EH (cell line): ENCODE measurements at places on chromosomes 12 and 14.

DNA sequence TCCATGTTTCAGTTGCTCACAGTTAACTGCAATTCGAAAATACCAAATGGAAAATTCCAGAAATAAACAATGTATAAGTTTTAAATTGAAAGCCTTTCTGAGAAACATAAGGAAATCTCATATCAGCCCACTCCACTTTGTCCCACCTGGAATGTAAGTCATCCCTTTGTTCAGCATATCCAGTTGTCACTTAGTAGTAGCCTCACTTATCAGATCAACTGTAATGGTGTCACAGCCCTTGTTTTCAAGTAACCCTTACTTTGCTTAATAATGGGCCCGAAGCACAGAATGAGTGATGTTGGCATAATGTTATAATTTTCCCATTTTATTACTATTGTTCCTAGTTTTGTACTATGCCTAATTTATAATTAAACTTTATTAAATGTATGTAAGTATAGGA is 646.8 kb downstream of the C12orf50 start:
- DNase-seq, result no peak

DNA sequence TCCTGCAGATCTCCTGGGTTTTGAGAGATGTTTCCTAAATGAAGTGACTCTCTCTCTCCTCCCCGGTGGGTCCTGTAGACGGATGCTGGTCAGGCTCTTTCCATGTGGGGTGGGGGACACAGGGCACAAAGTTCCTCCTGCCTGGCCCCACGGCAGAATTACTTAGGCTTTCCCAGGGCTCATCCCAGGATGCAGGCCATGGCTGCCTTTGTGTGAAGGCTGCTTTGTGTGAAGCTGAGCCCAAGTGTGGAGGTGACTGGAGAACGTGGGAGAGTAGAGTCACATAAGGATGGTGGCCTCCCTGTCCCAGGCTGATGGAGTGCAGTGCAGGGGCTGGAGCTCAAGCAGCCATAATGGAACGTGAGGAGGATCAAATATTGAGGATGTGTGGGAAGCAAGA is 200.2 kb downstream of the ADGRD1 start:
- no peak for DNase-seq

DNA sequence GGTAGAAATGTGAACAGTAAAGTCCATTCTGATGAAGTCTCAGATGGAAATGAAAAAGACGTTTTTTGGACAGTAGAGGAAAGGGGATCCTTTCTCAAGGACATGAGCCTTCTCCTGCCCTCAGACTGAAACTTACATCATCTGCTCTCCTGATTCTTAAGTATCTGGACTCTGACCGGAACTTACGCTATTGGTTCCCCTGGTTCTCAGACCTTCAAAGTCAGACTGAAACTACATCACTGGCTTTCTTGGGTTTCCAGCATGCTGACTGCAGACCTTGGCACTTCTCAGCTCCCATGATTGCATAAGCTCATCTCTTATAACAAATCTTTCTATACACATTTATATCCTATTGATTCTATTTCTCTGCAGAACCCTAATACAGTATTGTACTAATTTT is 291.0 kb downstream of the SNAPC1 start:
- no peak for DNase-seq

DNA sequence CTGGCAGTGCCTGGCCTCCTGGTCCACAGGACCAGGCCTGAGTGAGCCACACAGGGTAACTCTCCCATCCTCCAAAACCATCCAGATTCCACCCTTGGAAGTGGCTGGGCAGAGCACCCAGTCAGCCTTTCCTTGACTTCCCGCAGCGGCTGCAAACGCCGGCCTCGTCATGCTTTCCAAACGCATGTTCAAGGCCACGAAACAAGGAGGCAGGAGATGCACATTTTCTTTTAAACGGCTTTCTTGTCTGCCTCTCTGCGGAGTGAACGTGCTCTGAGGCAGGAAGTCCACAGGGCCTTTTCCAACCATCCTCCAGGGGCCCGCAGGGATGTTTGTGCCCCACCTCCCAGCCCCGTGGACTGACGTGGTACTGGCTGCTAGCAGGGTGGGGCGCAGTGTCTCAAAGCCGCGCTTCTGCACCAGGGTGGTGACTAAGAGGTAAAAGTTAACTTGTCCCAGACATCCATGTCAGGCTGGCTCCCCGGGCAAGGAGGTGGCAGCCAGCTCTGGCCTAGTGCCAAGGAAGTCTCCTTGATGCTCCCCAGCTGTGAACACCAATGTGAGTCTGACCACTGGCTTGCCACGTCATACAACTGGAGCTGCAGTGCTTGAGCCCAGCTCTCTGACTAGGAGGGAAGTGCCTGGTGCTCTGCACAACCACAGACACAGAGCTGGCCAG is 45.0 kb downstream of the KCNA5 start:
- peak; percentile 96 for DNase-seq

DNA sequence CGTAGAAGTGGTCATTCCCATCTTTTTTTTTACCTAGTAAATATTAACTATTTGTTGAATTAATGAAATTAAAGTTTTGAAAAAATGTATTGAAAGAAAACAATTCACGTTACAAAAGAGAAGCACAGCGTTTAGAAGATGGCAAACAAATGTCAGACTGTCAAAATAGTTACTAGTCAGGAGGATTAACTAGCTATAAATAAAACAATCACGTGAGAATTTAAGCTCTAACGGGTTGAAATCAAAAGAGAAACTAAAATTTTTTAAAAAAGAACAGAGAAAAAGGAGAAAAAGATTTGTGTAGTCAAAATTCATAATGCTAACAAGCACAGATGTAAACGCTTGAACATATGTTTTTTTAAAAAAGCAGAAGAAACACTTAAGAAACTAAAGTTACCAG is 26.4 kb downstream of the DDHD1 start:
- peak; percentile 15 for DNase-seq

GRCh38 chr12:6074427-6074826 is 50.0 kb downstream of the VWF start:
- DNase-seq, result no peak

DNA sequence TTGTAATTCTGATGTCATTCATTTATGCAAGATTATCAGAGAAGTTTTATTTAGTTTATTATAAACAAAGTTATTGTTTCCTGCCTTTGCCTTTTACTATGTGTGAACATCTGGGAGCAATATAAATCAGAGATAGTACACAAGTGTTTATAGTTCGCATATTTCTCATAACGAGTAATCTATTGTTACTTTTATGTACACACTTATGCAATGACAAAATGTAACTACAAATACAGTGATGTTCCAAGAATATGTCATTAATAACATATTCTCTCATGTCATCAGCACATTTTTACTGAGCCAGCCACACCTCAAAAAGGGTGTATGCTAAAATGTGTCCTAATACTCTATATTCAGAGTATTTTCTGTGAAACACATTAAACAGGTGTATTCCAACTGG is 243.2 kb downstream of the ALX1 start:
- no peak for DNase-seq

DNA sequence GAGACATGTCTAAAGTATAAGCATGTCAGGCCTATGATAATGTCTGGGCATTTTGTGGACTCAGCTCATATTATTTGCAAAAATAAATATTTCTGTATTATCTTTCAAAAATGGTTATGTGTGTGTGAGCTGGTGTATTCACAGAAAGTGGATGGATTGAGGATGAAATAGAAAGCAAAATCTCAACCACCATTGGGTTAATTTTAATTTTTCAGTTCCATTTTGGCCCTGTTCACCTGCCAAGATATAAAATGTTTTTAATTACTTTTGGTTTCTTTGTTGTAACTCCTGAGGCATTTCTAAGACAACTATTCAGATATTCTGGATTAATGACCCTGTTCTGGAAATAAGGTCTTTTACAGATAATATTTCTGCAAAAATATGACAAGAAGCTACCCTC is 232.7 kb upstream of the PPFIA2 start:
- no peak for DNase-seq

DNA sequence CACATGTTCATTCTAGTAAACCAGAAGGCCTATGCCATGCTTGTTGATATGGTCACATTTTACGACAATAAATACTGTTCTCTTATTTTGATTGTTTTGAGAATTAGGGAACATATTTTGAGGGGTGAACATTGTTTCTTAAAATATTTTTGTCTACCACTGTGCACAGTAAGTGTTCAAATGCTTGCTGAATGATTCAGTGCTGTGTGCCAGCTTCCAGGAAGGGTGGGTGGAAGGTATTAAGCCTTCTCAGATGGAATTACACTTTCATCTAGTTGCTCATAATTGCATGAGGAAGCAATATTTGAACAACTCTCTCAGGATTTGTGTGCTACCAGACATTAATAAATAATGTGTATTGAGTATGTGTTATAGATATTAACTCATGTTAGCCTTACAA is 15.5 kb upstream of the TMX1 start:
- DNase-seq, result peak; percentile 13

- DNase-seq, result no peak
Measured at GRCh38 chr14:79643132-79643531, 568.2 kb downstream of the DIO2 start.

- DNase-seq, result no peak
Measured at GRCh38 chr12:124036171-124036598, 63.2 kb downstream of the ZNF664 start.

GRCh38 chr12:66956300-66956699 is 277.4 kb upstream of the GRIP1 start:
- DNase-seq, result no peak

DNA sequence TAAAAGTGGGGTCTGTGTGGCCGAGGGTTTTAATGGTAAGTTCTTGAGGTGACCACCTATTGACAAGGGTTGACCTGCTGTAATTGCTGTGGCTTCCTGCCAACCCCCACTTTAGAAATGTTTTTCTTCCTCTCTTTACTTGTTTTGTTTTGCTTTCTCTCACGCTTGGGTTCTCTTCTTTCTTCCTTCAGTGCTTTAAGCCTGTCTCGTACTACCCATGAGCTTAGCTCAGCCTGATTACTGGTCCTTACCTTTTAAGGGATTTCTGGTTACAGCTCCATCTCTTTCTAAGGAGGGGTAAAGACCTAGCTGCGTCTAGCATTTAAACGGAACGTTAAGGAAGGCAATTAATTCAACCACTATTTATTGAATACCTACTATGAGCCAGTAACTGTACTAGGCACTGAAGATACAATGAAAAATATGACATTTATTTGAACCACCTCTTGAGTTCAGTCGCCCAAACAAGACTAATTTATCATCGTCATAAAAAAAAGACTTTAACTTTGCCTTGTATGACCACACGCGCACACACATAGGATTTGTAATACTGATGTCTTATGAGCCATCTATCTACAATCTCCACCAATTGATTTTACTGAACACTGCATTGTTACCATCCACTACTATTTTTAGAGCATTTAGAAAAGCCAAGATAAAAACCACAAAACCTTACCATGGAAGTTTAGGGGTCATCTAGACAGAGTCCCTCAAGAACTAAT is 888 bp upstream of the PPP1R12A start:
- DNase-seq, result peak; percentile 63

GRCh38 chr12:130444061-130444460 is 106.4 kb downstream of the PIWIL1 start:
- DNase-seq, result no peak

DNA sequence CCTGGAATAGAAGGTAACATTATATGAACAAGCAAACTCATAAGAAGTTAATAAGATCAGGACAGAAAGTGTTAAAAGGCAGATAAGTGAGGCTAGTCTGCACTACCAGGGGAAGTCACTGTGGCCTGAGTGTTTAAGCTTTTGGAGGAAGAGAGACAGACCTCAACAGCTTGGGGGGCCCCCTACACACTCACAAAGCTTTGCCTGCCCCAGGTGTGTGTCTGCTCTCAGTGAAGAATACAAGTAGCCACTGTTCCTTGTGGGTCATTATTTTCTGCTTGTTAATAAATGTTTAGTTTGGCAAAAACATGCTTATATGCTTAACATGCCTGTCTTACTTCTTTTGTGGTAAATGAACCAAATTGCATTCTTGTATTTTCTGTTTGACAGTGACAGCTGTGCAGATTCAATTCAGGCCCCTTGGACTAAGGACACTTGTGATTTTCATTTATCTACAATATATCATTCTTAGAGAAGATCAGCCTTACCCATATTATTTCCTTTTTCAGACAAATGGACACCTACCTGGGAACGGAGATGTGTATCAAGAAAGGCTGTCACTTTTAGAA is 50.7 kb upstream of the C12orf71 start:
- DNase-seq, result no peak

DNA sequence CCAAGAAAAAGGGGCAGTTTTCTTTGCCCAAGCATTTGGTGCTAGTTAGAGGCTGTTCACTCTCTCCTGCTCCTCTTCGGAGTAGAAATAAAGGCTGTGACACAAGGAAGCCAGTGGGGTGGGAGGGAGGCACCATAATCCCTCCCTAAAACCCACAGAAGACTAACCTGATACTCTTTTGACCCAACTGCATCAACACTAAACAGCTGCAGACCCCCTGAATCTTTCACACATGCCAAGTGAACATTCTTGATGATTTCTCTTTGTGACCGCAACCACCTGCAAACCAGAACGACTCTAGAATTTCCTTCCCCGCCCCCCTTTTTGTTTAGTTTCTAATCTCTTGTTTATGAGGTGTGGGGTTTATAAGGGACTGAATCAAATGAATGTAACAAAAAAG is 175.8 kb upstream of the BCL2L14 start:
- DNase-seq, result no peak

GRCh38 chr14:101223561-101224162 is 320.1 kb upstream of the RTL1 start:
- DNase-seq, result no peak

GRCh38 chr12:119245904-119246494 is 67.3 kb downstream of the HSPB8 start:
- no peak for DNase-seq

DNA sequence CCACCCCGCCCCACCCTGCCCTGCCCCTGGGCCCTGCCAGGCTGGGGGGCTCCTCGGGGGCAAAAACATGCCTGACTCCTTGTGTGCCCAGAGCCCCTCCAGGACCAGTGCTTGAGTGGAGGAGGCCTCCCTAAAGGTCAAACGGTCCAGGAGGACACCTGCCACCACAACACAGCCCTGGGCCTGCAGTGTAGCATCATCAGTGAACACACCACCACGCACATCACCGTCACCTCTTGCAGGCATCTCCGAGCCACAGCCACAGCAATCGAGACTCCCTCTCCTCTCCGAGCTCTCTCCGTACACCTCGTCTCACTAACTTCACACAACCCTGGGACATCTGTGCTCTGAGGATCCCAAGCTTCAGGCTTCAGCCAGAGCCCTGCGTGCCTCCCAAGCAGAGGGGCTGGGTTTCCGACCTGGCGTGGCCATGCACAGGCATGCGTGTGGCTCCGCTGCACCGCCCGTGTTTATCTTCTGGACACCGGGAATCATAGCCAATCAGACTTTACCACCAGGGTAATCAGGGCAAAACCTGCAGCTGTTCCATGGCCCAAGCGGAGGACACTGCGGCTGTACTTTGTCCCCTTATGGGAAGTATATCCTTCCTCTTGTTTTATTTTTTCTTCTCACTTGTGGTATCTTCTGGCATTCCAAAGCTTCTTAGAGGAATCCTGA is 6.2 kb upstream of the DIO3 start:
- no peak for DNase-seq

GRCh38 chr14:35827678-35828472 is 1.7 kb downstream of the BRMS1L start:
- no peak for DNase-seq

DNA sequence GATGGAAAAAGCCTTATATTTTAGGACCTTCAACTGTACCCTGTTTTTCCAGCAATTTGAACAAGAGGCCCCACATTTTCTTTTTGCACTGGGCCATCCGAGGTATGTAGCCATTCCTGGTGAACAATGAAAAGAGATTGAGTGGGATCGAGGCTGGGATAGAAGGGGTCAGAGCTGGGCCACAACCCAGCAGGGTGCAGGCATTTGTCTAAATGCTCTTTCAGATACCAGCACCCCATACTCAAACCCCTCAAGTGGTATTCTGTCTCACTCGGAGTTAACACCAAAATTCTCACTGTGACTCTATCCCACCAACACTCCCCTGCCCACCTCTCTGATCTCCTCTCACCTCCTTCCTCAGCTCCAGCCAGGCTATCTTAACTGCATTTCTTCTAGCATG is 26.8 kb downstream of the DUSP6 start:
- no peak for DNase-seq
